ENCODE measurements at places on chromosomes 7 and 10. TPM values are rescaled to one million over a fixed set of nuclear protein-coding genes. Genes with fewer than 3 reads are reported as not detected.

Gene ABHD11
- 55.3 TPM for polyA plus RNA-seq

Gene CREB3L2
- polyA plus RNA-seq: 18.5 TPM

Gene ENTPD1
- 5.2 TPM for polyA plus RNA-seq

Gene CYP3A7
- polyA plus RNA-seq: 0.69 TPM

Gene STEAP1B
- polyA plus RNA-seq: not detected

Gene PRSS37
- not detected for polyA plus RNA-seq

Gene MRLN
- 24.3 TPM for polyA plus RNA-seq

Gene RET
- 1.1 TPM for polyA plus RNA-seq

Gene GLCCI1
- polyA plus RNA-seq: 3.0 TPM

Gene ACTR3C
- polyA plus RNA-seq: 15.8 TPM

Gene ZNF775
- 5.2 TPM for polyA plus RNA-seq

Gene TMEM213
- 96.9 TPM for polyA plus RNA-seq
